ENCODE measurements at places on chromosomes 11 and 22.

DNA sequence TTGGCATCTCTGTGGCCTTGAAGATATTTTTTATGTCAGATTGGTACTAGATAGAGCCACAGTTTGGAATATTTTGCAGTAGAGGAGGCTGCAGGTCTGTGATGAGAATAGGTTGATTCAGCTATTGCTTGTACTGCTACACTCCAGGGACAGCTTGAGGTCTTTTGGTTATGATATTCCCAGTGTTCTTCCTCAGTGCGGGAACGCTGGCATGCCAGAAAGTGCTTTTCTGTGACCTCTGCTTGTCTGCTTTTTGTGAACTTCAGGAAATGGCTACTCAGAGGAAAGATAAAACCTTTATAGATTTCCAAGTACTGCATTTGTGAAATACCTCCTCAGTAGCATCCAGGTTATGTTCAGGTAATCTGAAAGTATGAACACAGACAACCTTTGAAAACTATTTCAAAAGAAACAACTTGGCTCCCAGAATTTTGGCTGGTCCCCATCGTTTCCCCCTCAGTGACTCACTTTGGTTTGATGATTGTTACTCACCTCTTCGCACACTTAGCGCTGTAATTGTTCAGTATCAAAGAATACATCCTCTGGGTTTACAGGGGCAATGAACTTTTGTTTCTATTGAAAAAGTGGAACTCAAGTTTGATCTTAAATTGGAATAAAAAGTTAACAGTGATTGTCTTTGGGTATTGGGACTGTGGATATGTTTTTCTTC, 191.4 kb downstream of the HIPK3 start:
- no peak for DNase-seq

- no peak for DNase-seq
Measured at GRCh38 chr22:18152519-18152918, 2.5 kb downstream of the USP18 start.

GRCh38 chr11:128898580-128899344, 7.6 kb downstream of the KCNJ5 start:
- DNase-seq = no peak

DNA sequence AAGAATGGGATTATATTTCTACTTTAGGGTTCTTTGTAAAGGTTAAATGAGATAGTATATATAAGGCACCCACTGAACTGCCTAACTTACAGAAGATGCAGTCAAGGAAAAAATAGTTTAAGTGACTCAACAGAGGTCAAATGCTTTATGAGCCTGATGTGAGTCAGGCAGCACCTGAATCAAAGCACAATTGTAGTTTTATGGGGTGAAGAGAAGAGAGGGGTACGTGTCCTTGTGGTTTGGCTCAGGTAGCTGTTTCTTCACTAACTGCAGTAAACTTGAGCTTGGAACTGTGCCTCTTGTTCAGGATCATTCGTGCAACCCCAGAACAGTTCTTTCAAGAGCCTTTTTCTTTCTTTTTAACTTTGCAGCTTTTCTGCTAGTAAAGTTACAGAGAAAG, 125.2 kb upstream of the SPON1 start:
- peak; percentile 73 for DNase-seq

GRCh38 chr22:46159777-46160176, 9.5 kb downstream of the PPARA start:
- DNase-seq = no peak

- no peak for DNase-seq
Measured at GRCh38 chr22:48389916-48390315, 1437.8 kb downstream of the BRD1 start.

GRCh38 chr11:62592989-62593421, 1.7 kb upstream of the TUT1 start:
- DNase-seq = no peak

GRCh38 chr11:71086687-71087258, 165.6 kb downstream of the SHANK2 start:
- peak; percentile 22 for DNase-seq

GRCh38 chr11:122146475-122146874, 30.5 kb upstream of the BLID start:
- no peak for DNase-seq

DNA sequence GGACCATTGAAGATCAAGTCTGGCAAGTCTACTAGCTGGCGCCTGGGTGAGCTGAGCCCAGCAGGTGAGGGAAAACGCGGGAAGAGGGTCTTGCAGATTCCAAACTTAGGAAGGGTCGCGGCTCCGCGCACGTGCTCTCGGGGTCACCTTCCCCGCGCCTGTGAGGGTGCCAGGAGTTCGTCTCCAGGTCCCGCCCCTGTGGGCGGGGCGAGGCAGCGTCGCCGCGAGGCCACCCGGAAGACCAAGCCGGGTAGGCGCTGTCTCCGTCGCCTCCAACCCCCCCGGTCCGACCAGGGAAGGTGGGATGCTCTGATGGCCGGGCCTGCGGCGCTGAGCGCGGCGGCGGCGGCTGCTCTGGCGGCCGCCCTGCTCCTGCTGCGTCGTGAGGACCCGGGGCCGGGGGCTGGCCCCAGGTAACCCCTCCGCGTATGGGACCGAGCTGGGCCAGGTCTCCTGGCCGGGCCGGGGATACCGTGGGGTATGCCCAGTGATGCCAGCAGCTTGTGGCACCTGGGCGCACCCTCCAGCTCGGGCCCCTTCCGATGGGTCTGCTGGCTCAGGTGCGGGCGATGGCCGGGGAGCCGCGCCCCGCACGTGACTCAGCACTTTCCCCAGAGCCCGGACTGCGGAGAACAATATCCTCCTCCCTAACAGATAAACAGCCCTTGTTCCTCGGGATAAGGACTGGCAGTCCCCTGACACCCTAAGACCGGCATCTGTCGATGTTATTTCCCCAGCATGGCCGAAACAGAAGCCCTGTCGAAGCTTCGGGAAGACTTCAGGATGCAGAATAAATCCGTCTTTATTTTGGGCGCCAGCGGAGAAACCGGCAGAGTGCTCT, at the start of gene HTATIP2:
Gene HTATIP2 (plus strand): TSS at position 215 of the 841 bp plus-strand sequence. CDS start 524 bp downstream, at position 739.
- peak; percentile 43 for DNase-seq

GRCh38 chr11:102253020-102253715, 64.1 kb upstream of the BIRC3 start:
- no peak for DNase-seq

- DNase-seq = no peak
Measured at GRCh38 chr11:94211261-94211830, 82.7 kb downstream of the PANX1 start.

DNA sequence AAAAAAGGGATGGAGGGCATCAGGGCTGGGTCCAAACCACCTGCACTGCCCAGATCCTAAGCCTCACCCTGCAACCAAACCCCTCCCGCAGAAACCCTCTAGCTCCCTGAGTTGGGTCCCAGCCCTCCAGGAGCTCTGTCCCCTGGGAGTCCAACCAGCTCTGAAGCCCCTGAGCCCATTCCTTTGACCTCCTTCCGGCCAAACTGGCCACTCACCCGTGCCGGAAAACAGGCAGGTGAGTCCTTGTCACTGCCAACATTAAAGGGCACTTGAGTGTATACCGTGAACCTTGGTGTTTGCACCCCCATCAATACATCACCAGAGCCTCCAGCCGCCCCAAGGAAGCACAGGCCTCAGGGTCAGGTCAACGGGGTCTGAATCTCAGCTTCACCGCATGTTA, 11.5 kb downstream of the MS4A15 start:
- DNase-seq = no peak

- no peak for DNase-seq
Measured at GRCh38 chr11:109209572-109209971, 212.4 kb upstream of the C11orf87 start.

DNA sequence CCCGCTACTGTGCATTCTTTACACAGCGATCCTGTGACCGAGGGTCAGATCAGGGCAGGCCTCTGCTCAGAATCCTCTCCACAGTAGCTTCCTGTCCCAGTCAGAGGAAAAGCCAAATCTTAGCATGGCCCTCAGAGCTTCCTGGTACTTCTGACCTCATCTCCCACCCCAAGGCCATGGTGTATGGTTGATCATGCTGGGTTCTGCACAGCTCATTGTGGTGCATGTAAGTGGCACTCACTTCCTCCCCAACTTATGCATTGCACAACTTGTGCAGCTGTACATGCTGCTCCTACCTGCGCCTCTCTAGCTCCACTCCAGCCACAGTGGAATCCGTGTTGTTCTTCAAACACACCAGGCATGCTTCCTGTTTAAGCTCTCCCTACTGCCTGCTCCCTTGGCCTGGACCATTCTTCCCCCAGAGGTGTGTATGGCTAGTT, 20.3 kb downstream of the BMAL1 start:
- no peak for DNase-seq

- no peak for DNase-seq
Measured at GRCh38 chr11:95058621-95059020, 8.1 kb upstream of the SRSF8 start.

GRCh38 chr11:57160665-57161064, 21.1 kb upstream of the LRRC55 start:
- no peak for DNase-seq

- DNase-seq = no peak
Measured at GRCh38 chr22:36259615-36260300, 6.8 kb downstream of the APOL1 start.

DNA sequence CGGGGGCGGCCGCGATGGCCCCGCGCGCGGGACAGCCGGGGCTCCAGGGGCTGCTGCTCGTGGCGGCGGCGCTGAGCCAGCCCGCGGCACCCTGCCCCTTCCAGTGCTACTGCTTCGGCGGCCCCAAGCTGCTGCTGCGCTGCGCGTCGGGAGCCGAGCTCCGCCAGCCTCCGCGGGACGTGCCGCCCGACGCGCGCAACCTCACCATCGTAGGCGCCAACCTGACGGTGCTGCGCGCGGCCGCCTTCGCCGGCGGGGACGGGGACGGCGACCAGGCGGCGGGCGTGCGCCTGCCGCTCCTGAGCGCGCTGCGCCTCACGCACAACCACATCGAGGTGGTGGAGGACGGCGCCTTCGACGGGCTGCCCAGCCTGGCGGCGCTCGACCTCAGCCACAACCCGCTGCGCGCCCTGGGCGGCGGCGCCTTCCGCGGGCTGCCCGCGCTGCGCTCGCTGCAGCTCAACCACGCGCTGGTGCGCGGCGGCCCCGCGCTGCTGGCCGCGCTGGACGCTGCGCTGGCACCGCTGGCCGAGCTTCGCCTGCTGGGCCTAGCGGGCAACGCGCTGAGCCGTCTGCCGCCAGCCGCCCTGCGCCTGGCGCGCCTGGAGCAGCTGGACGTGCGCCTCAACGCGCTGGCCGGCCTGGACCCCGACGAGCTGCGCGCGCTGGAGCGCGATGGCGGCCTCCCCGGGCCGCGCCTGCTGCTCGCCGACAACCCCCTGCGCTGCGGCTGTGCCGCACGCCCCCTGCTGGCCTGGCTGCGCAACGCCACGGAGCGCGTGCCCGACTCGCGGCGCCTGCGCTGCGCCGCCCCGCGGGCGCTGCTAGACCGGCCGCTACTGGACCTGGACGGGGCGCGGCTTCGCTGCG, 697 bp downstream of the TPBGL start:
- peak; percentile 76 for DNase-seq

GRCh38 chr11:117823946-117824420, 561 bp downstream of the FXYD2 start:
- DNase-seq = peak; percentile 18

GRCh38 chr11:75337195-75337654, 14.2 kb downstream of the ARRB1 start:
- no peak for DNase-seq

DNA sequence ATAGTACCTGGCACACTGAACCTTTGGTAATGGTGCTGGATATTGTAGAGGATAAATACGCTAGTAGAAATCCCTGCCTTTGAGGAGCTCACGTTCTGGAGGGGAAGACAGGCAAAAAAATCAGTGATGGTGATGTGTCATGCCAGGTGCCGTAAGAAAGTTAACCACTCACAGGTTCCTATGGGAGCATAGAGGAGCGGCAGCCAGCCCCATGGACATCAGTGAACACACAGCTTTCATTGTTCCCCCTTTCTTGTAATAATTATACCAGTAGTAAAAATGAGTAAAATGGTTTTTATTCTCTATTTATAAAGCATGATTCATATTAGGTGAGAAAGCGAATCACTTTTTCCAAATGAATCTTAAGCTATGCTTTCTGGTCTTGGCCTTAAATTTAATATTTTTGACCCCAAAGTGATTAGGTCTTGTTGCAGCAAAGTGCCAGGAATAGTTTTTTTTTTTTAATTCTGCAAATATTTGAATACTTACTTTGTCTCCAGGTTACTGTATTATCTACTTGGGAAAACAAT, 57.9 kb downstream of the UVRAG start:
- DNase-seq = no peak

- DNase-seq = no peak
Measured at GRCh38 chr11:40314327-40314726, 1145.1 kb downstream of the LRRC4C start.

GRCh38 chr11:43681401-43681942, 934 bp downstream of the HSD17B12 start:
- peak; percentile 44 for DNase-seq

DNA sequence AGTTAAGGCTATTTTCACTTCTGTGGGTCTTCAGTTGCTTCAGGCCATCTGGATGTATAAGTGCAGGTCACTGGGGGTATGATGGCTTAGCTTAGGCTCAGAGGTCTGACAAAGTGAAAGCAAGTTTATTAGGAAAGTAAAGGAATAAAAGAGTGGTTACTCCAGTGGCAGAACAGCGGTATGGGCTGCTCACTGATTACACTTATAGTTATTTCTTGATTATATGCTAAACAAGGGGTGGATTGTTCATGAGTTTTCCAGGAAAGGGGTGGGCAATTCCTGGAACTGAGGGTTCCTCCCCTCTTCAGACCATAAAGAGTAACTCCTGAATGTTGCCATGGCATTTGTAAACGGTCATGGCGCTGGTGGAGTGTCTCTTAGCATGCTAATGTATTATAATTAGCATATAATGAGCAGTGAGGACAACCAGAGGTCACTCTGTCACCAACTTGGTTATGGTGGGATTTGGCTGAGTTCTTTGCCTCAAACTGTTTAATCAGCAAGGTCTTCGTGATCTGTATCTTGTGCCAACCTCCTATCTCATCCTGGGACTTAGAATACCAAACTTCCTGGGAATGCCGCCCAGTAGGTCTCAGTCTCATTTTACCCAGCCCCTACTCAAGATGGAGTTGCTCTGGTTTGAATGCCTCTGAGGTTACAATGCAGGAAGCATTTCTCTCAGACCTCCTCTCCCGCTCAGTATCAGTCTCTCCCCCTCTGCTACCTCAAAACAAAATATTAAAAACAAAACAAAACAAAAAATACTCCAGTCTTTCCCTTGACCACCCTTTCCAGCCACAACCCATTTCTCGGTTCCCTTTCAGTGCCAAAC, 106.6 kb upstream of the SLC22A12 start:
- DNase-seq = no peak

- no peak for DNase-seq
Measured at GRCh38 chr11:48025293-48025983, 45.1 kb downstream of the PTPRJ start.

- DNase-seq = no peak
Measured at GRCh38 chr11:13329670-13330356, 52.2 kb downstream of the BMAL1 start.

Data from astrocyte of the spinal cord (primary cell).